ENCODE measurements at places on chromosomes 4 and X.

DNA sequence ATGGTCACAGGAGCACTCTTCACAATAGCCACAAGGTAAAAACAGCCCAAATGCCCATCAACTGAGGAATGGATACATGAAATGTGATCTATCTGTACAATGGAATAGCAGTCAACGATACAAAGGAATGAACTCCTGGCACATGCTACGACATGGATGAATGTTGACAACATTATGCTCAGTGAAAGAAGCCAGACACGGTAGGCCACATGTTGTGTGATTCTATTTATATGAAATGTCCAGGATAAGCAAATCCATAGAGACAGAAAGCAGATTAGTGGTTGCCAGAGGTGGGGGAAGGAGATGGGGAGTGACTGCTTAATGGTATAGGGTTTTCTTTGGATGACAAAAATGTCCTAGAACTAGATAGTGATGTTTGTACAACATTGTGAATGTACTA lies 58.7 kb upstream of the GPM6B start:
- DNase-seq = no peak

GRCh38 chrX:78708262-78708661 lies 39.3 kb upstream of the LPAR4 start:
- DNase-seq = no peak

DNA sequence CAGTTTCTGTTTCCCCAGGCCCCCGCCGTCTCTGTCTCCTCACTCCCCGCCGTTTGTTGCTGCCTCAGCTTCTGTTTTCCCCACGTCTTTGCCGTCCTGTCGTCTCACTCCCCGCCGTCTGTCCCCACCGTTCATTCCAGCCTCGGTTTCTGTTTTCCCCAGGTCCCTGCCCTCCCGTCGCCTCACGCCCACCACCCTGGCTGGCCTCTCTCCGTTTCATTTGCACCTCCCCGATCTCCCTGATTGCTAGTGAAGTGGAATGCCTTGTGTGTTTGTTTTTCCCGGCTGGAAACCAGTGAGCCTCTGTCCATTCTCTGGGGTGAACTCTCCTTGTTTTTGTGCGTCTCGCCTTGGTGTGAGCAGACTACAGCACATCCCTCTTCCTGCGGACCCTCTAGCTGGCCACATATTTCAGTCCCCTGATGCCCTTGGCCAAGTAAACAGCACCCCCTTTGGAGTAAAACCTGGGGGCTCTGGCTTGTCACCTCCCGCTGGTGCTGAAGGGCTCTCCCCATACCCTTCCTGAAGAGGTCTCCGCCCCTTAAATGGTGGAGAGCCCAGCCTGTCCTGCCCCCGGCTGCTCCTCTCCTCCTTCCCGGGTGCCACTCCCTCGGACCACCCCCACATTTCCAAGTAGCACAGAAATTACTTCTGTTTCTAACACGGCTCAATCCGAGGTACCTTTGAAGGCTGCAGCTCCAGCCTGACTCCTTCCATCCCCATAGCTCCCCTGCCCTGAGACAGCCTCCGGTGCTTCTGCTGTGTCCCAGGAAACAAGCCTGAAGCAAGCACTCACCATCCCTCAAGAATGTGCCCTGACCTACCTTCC lies 13.2 kb downstream of the TMEM175 start:
- DNase-seq = no peak

DNA sequence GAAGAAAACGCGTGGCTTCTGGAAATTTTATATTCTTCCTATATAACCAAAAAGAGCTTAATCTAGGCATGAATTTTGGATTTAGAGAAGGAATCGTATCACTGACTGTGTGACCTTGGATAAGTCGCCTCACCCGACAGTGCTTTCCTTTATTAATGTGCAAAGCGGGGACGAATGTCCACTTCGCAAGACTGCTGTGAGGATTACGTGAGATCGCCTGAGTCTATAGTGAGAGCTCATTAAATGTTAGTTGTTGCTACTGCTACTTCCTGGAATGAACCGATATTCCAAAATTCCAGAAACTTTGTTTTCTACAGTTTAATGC lies 448 bp upstream of the TBC1D8B start:
- no peak for DNase-seq

DNA sequence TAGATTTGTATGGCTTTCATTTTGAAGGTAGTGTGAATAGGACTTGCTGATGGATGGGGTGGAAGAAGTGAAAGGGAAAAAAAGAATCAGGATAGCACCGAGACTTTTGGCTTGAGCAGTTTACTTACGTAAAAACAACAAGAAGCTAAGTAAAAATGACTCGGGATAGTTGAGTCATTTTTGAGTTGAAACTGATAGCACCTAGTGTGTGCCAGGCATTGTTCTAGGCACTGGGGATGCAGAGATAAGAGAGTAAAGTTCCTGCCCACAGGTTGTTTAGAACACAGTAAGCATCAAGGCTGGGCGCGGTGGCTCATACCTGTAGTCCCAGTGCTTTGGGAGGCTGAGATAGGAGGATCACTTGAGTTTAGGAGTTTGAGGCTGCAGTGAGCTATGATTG lies 34.7 kb downstream of the ADD1 start:
- no peak for DNase-seq

DNA sequence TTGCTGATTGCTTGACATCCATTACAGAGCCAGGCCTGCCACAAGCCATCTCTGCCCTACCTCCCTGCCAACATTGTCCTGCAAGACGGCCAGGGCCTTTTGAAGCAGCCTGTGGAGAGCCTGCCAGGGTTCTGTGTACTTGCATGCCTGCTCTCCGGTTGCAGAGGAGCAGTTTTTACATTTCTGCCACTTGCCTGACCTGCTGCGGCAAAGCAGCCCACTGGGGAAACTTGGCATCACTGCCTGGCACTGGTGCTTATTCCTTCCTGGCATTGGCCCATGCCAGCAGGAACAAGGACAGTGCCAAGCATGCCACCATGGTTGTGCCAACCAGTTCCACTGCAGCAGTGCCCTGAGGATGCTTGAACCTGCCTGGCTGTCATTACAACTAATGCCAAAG lies 167.1 kb downstream of the NHS start:
- no peak for DNase-seq

GRCh38 chr4:168097161-168097560 lies 4.8 kb downstream of the ANXA10 start:
- no peak for DNase-seq

GRCh38 chr4:173934201-173934600 lies 349.3 kb downstream of the FBXO8 start:
- no peak for DNase-seq

All from stimulated activated CD4-positive, alpha-beta T cell treated with anti-CD3 and anti-CD28 coated beads, Interleukin-1b, Interleukin-23, amount 100 ng/mL, for 24 hours (primary cell).